Activated CD4-positive, alpha-beta T cell treated with anti-CD3 and anti-CD28 coated beads, Interleukin-2, amount 10 ng/mL, durations not matched to agents 7 days and 5 days (primary cell): ENCODE measurements at places on chromosomes 3 and 15. TPM values are rescaled to one million over a fixed set of nuclear protein-coding genes. Genes with fewer than 3 reads are reported as not detected.

The IMPG2 gene
- total RNA-seq = 0.50 TPM

The CCR3 gene
- not detected for total RNA-seq

The ZNF662 gene
- 0.22 TPM for total RNA-seq

The APOD gene
- not detected for total RNA-seq

The TEX55 gene
- not detected for total RNA-seq

The GRM7 gene
- not detected for total RNA-seq

The SERPINI2 gene
- not detected for total RNA-seq

The DISP2 gene
- total RNA-seq = 1.4 TPM

The CHRNA5 gene
- total RNA-seq = 4.0 TPM

The SAMMSON gene
- not detected for total RNA-seq

The EEF1AKMT4 gene
- 4.2 TPM for total RNA-seq

The LRTM1 gene
- total RNA-seq = not detected

The ATP13A4 gene
- 1.6 TPM for total RNA-seq

The CYP1A2 gene
- not detected for total RNA-seq

The PIGZ gene
- 2.6 TPM for total RNA-seq

The IL5RA gene
- not detected for total RNA-seq

The SOX14 gene
- not detected for total RNA-seq

The ADIPOQ gene
- not detected for total RNA-seq

The GPR62 gene
- not detected for total RNA-seq

The P4HTM gene
- total RNA-seq = 47.6 TPM

The GANC gene
- total RNA-seq = 32.1 TPM

The EPHB1 gene
- total RNA-seq = 1.2 TPM

The CHCHD6 gene
- total RNA-seq = 7.4 TPM

The BRPF1 gene
- total RNA-seq = 51.3 TPM

The ROPN1B gene
- not detected for total RNA-seq

The SCAPER gene
- total RNA-seq = 28.1 TPM

The NTRK3 gene
- not detected for total RNA-seq

The SEMA4B gene
- 26.7 TPM for total RNA-seq

The CCDC50 gene
- total RNA-seq = 22.0 TPM

The KPNA4 gene
- 38.6 TPM for total RNA-seq

The TLR9 gene
- total RNA-seq = 0.65 TPM

The LYZL4 gene
- not detected for total RNA-seq

The SNX33 gene
- 0.79 TPM for total RNA-seq

The ACKR2 gene
- total RNA-seq = 0.73 TPM

The FAM81A gene
- total RNA-seq = 0.57 TPM

The SPTBN5 gene
- 1.5 TPM for total RNA-seq

The SPESP1 gene
- 0.50 TPM for total RNA-seq

The C3orf70 gene
- total RNA-seq = 0.06 TPM

The ROBO1 gene
- total RNA-seq = 0.62 TPM

The CD200R1 gene
- total RNA-seq = 8.8 TPM

The SLC28A1 gene
- total RNA-seq = not detected

The PIF1 gene
- 66.1 TPM for total RNA-seq

The NMB gene
- total RNA-seq = 3.8 TPM
